ENCODE measurements at places on chromosomes 13 and 19. TPM values are rescaled to one million over a fixed set of nuclear protein-coding genes. Genes with fewer than 3 reads are reported as not detected.

- DNase-seq: no peak
Observed at GRCh38 chr19:13637664-13638063, 126.7 kb upstream of the MRI1 start.

DNA sequence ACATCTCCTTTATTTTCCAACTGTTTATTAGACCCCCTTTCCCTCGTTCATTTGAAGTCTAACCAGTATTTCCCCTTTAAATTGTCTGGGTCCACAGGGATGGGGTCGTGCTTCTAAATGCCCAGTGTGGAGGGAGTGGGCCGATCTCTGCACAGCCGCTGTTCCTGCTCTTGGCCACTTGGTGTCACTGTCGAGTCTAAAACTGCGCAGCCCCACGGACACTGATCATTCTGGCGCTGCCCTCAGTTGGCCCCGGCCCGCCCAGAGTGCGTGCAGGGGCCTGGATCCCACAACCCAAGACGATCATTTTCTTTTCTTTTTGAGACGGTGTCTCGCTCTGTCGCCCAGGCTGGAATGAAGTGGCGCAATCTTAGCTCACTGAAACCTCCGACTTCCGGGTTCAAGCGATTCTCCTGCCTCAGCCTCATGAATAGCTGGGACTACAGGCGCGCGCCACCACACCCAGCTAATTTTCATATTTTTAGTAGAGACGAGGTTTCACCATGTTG, 12.0 kb downstream of the WDR88 start:
- DNase-seq: peak; percentile 10

GRCh38 chr13:72316716-72317115, 410.7 kb downstream of the MZT1 start:
- DNase-seq: no peak

GRCh38 chr13:47121092-47121763, 224.4 kb upstream of the HTR2A start:
- no peak for DNase-seq

DNA sequence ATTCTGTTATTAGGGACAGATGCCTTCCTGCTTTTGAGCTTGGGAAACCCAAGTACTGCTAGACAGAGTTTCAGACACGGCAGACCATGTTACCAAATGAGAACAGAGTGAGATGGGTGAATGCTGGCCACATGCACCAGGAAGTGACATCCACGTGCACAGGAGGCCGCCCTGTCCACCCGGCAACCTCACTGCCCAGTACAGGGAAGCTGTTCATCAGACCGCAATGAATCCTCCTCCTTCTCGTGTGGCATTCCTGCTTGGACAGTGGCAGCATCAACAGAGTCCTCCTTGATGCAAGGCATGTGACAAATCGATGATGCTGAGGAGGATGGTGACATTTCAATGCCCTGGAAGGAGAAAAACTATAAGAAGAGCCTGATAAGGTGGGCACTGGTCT, 191.0 kb upstream of the SOX1 start:
- no peak for DNase-seq

DNA sequence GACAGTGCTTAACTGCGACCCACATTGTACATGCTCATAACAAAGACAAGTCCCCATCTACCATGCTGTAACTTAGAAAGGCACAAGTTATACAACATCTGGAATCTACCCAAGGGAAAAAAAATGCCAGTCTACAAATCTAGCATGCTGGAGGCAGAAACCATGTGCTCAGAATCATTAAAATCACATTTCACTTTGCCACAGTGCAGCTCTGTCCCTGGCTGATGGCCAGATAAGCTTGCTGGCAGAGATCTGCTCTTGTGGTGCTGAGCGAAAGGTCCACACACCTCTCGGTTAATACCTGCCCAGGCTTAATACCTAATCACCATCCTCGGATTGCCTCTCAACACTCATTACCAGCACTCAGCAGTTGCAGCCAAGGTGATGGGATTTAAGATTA, 74.1 kb upstream of the UQCRFS1 start:
- no peak for DNase-seq

DNA sequence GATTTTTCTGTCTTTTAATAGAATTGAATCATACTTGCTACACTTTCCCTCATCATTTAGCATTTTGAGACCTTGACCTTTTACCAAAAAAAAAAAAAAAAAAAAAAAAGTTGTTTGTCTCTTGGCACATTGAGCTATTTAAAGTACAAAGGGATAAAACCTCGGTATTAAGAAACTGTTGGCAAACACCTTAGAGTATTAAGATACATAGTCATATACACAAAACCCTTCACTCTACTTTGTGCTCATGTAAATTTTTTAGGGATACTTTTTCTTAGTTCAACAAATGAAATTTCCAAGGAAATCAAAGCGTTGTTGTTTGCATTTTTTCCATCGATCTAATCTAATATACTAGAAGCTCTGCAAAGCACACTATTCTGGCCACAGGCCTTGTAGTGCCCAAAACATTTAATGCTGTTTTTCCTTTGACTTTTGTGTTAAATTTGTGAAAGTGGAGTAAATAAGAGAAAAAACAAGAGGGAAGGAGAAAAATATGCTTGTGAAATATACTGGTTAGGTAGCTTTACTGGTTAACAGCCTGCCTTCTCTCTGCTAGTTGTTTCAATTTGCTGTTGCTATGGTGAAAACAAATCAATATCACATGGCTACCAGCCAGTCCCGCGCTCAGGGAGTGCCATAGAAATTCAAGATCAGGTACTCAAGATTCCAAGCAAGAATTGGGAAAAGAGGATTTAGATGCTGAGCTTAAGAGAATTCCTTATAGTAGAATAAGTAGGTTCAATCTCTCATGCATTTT, 2.6 kb downstream of the MBNL2 start:
- no peak for DNase-seq

GRCh38 chr13:22897571-22898314, 283.0 kb upstream of the SGCG start:
- DNase-seq: no peak

DNA sequence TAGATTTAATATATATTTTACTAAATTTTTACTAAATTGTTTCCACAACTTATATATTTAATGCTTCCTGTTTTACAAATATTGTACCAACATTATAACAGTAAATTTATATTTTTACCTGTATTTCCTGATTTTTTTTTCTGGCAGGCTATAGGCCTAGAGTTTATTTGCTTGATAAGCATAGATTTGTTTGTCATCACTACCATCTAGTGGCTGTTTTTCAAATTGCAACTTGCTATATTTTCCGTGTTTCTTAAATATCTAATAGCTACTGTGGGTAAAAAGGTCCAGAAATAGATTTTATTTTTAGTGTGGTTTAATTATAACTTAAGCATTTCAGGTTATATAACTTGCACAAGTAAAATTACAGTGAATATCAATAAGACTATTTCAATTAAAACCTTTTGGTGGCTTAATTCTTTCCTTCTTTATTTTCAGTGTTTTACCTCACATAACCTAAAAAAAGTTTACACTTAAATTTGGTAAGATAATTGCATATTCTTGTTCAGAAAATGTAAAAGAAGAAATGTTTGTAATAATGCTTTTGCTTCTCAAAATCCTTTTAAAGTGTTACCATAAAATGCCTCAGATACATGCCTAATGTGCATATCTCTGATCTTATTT, 60.6 kb downstream of the NDFIP2 start:
- DNase-seq: no peak

DNA sequence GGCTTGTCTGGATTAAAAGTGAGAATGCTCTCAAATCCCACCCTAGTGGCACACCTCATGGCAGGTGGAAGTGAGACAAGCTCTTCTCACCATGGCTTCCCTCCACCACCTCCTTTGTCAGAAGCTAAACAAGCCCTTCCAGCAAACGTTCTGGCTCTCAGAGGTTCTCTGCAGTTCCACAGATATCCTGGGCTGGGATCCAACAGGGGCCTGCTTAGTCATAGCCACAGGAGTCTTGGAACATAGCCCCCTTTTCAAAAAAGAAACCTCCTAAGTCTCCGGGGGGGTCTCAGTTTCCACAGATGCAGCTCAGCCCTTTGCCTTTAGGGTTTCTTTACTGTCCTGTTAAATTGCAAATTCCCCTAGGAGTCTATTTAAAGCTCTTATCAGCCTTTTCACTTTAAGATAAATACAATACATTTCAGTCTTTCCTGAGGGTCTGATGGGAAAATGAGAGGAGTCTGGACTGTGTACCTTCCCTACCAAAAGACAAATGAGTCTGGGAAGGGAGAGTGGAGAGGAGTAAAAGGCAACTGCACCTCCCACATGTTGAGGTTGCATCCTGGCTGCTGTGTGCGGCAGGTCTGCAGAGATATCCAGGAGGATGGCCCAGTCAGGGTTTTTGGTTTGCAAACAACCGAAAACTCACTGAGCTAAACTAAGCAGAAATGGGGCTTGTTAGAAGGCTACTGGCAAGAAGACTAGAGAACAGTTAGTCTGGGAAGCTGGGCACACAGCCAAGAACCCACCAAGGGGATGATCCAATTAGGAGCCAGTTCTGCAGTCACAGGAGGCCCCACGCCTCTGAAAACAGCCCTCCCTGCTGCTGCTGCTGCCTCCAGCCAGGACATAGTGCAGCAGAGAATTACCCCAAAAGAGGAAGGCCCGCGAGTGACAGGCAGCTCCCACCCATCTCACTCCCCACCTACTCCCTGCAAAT, 41.4 kb upstream of the SERP2 start:
- no peak for DNase-seq

- no peak for DNase-seq
Observed at GRCh38 chr13:60169239-60170031, 5.7 kb upstream of the DIAPH3 start.

UBE2L5 gene
- not detected for total RNA-seq

ERFL gene
- total RNA-seq: not detected

LILRB3 gene
- total RNA-seq: 0.50 TPM

SLC7A9 gene
- not detected for total RNA-seq

TNNT1 gene
- total RNA-seq: 7.1 TPM

KLF2 gene
- total RNA-seq: 1.9 TPM
